ENCODE measurements at places on chromosomes 12 and 14. TPM values are rescaled to one million over a fixed set of nuclear protein-coding genes. Genes with fewer than 3 reads are reported as not detected.

Gene PPFIA2
- not detected for total RNA-seq

Gene ERP27
- total RNA-seq = 13.1 TPM

Gene TRHDE
- total RNA-seq = not detected

Gene NTF3
- not detected for total RNA-seq

Gene DEPDC4
- 1.2 TPM for total RNA-seq

- DNase-seq = no peak
Measured at GRCh38 chr12:130762319-130762675, 46.2 kb upstream of the RIMBP2 start.

DNA sequence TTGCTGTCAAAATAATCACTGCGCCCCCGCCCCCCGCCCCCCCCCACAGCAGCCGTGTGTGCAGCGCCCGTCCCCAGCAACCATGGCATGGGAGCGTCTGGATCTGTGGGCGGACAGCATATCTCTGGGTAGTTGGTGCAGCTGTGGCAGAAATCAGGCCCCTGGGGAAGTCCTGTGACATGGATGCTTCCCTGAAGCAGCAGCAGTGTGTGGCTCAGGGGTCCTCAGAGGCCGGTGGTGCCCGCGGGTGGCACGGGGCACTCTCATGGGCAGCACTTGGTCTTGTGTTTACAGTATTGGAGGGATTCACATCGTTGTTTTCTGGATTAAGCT, 19.2 kb downstream of the XRCC3 start:
- DNase-seq = no peak

- DNase-seq = no peak
Measured at GRCh38 chr14:79167957-79168356, 997.8 kb downstream of the NRXN3 start.

DNA sequence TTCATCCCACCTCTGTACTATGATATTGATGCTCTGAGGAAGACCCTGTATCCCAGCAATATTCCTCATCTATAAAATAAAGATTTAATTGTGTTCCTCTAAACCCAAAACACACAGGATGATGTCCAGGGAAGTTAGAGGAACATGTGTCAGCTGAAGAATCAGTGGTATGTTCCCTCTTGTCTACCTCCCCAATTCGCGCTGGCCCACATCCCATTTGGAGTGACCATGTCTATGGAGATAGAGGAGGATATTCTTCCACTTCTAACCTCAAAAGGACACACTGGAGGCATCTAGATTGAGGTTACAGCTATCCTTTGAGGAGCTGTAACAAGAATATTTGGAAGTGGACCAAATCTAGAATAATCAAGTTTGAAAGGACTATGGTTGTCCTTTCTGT, 1.3 kb upstream of the APOLD1 start:
- DNase-seq = no peak

DNA sequence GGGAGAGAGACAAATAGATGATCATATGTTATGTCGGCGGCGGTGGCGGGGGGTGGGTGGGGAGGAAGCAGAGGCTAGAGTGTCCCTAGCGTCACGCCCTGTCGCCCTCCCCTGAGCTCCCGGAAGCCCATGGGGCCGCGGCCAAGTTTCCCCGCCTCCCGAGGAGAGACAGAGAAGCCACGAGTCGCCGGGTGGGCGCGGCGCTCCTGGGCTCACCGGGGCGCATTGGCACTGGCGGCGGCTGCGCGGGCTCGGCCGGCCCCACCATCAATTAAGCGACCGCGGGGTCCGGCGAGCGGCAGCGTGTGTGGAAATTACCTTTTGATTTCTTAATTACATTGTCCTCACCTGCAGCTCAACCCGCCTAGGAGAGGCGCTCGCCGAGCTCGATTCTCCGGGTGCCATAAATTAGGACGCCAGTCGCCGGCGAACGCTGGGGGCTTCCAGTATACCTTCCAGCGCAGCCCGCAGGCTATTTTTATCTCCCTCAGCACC, 119.9 kb upstream of the LHX5 start:
- DNase-seq = no peak

DNA sequence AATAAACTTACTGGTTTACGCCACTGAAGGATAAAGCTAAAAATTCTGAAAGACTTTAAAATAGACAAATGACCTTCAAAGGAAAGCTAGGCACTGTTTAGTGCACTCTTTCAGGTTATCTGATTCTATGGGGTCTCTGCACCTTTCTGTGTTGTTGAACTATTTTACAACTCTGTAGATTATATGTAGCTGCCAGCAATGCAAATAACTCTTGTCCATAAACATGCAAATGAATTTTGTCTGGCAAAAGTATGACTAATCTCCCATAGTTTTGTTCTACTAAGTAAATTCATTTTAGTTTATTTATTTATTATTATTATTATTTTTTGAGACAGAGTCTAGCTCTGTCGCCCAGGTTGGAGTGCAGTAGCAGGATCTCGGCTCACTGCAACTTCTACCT, 266.3 kb upstream of the CCDC196 start:
- DNase-seq = no peak

GRCh38 chr12:51593539-51593938, 2.5 kb downstream of the SCN8A start:
- no peak for DNase-seq

DNA sequence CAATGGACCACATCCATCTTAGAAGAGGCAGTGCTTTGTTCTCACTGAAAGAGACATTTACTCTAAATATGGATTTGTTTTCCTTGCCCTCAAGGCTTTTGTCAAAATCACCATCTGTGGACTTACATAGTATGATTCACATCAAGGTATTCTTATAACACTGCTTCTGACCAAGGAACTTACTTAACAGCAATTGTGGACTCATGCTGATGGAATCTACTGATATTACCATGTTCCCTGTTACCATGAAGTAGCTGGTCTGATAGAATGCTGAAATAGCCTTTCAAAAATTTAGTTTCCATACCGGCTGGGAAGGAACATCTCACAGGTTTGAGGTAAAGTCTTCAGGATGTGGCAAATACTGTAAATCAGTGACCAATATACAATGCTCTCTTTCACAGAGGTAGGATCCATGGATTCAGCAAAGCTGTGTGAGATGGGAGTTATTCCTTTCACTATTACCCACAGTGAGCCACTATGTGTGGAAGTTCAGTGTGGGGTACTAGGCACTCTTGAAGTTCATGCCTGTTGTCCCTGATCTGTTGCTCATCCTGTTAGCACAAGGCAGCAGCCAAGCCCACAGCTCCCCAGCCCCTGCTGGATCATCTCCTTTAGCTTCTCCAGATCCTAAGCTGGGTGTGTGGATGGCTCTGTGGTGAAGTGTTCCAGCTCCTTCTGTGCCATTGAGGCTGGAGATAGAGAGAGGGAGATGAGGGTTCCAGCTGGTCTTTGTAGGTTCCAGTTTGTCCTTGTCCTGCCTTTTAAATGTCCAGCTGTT, 126.4 kb downstream of the ATP23 start:
- DNase-seq = no peak

Gene C12orf56
- total RNA-seq = 0.10 TPM

DNA sequence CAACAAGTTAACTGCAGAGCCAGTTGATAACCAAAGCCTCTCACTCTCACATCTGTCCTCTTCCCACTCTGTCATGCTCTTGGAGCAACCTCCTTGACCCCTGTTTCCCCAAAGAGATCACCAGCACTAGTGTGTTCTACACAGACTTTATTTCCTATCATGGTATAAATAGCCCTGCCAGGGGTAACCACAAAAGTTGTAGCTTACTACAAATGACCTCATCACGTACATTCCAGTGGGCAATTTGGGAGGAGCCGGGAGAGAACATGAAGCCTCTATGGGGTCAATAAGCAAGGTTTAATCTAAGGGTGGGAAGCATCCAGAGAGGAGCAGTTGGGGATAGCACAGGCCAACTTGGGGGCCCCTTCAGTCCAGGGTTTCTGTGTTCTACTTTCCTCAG, 186.5 kb downstream of the KCNA5 start:
- DNase-seq = no peak

- peak; percentile 36 for DNase-seq
Measured at GRCh38 chr14:21087294-21088091, 11.0 kb downstream of the ZNF219 start.

DNA sequence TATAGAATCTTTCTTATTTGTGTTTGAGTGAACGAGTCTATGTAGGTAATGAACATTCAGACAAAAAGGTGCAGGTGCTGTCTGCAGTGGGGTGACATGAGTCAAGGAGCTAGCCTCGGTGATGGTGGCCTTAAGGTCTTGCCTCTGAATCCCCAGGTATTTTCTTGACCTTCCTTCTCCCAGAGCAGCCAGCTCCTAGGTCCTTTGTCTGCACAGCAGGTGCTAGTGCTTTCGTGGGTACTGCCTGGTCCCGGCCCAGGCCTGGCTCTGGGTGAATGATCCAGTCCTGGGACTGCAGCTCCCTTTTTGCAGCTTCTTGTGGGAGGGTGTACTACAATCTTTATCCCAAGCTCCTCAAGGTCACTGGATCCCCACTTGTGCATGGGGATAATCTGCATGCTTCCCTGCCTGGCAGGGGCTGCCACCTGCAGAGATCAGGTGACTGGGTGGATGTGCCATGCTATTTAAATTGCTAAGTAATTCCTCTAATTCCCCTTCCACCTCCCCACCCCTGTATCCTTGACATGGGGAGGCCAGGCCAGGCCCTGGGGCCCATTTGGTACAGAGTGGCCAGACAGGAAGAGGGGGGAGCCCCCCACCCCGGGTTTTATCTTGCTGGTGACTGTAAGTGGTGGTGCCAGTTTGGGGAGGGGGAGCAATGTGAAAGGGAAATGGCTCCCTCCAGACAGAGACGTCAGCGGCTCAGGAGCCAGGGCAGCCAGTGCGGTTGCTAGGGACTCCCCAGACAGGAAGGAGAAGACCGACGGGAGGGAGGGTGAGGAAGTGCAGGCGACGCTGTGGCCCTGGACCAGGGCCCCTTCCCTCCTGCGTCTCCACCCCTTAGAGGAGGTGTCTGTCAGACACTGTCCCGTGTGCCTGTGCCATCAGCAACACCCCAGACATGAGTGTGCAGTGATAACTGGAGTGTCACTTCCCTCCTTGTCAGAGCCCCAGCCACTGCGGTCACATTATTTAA, 6.7 kb downstream of the VASH1 start:
- peak; percentile 58 for DNase-seq

- no peak for DNase-seq
Measured at GRCh38 chr12:56258820-56259183, 618 bp upstream of the ANKRD52 start.

DNA sequence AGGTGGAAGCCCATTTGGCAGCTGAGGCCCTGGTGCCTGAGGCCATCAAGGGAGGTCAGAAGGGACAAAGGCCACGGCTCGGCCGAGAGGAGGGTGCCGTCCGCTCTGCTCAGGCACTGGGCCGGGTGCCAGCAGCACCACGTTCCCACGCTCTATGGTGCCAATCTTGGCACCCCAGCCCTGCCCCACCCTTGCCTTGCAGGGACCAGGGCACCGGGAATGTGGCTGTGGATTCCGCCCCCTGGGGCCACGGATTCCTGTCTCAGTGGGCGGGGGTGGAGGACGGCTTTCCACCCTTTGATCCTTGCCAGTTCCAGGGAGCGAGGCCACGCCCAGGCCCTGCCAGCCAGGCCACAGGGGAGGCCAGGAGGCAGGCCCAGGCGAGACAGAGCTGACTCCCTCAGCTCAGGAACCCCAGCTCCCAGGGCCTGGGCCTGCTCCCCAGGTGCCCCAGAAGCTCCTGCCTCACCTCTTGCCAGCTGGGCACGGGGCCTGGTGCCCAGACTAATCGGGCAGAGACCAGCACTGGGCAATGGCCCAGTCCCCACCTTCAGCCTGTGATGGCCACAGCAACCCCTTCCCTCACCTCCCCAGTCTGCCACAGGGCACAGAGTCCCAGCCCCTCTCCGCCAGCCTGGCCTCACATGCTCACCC, 26.4 kb upstream of the GPR132 start:
- DNase-seq = no peak
